ENCODE measurements at places on chromosomes 6 and 20. TPM values are rescaled to one million over a fixed set of nuclear protein-coding genes. Genes with fewer than 3 reads are reported as not detected.

The SNPH gene
- polyA plus RNA-seq: 1.2 TPM

The HLA-F gene
- polyA plus RNA-seq: 451 TPM

GRCh38 chr6:113464960-113465359 lies 392.2 kb upstream of the MARCKS start:
- H3K4me3 ChIP-seq: no peak overlapping the region
- no peaks in the 10 kb centered on the region for H3K36me3 ChIP-seq
- no peaks in the 10 kb centered on the region for H3K4me1 ChIP-seq
- no peak for DNase-seq
- no peak overlapping the region for H3K27ac ChIP-seq
- no peaks in the 10 kb centered on the region for H3K27me3 ChIP-seq

- H3K36me3 ChIP-seq: no peaks in the 10 kb centered on the region
- no peaks in the 10 kb centered on the region for H3K27me3 ChIP-seq
- H3K27ac ChIP-seq: no peak overlapping the region
- no peaks in the 10 kb centered on the region for H3K4me1 ChIP-seq
These were observed 423.5 kb downstream of the COL12A1 start for GRCh38 chr6:74782346-74782745.
